Stimulated activated CD4-positive, alpha-beta T cell treated with anti-CD3 and anti-CD28 coated beads, Interleukin-15, amount 100 ng/mL, for 1 hour (primary cell): ENCODE measurements at places on chromosomes 7 and 10.

DNA sequence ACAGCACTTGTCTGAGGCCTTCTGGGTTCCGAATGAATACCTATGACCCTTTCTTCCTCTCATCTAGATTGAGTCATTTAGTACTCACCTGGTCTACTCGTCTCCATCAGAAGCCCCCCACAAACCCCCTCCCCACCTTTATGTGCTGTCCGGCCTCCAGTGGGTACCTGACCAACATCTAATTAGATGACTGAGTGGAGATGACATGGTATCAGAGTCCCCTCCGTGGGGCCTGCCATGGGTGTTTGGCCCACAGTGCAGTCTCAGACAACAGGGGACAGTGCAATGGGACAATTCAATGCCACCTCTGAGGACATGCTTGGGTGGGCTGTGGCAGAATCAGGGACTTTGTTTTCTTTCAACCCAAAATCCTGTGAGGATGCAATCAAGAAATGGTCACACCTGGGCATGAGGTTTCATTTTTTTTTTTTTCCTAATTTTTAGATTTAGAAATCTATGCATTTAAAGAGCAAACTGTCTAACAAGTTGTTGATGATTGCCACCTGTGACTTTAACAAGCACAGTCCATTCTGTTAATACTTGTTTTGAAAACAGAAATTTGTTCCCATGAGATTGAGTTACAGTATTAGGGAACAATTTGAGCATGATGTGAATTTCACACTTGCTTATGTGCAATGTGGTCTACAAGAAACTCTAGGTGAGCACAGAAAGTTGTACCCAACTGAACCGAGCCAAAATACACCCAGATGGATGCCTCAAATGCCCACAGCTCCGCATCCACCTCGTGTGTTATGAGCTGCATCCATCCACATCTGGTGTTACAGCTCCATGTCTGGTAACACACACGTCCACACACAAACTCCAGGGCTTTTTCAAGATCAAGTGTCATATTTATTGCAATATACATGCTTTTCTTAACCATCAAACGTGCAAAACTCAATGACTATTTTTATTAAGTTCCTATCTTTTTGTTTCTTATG, 27.5 kb downstream of the GPRIN2 start:
- DNase-seq: no peak

- DNase-seq: no peak
Measured at GRCh38 chr10:58311026-58311425, 23.8 kb upstream of the UBE2D1 start.

- DNase-seq: no peak
Measured at GRCh38 chr7:72099784-72100183, 312.4 kb downstream of the CALN1 start.

GRCh38 chr7:27115221-27116026, 12.9 kb upstream of the HOXA2 start:
- DNase-seq: no peak

DNA sequence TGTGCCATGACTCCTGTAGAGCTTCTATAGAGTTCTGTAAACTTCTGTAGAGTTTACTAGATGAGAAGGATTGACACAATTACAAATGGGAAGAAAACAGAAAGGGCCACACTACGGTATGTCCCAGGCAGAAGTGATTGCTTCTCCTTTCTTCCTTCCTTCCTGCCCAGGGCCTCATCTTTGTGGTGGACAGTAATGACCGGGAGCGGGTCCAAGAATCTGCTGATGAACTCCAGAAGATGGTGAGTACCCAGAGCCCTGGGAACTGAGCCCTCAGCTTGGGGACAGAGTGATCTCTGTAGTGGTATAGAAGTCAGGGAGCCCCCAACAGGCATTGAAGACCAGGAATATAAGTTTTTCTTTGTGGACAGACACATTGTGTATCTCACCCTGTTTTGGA, 1.7 kb downstream of the ARF5 start:
- no peak for DNase-seq

- no peak for DNase-seq
Measured at GRCh38 chr10:60937022-60937421, 7.0 kb downstream of the RHOBTB1 start.

DNA sequence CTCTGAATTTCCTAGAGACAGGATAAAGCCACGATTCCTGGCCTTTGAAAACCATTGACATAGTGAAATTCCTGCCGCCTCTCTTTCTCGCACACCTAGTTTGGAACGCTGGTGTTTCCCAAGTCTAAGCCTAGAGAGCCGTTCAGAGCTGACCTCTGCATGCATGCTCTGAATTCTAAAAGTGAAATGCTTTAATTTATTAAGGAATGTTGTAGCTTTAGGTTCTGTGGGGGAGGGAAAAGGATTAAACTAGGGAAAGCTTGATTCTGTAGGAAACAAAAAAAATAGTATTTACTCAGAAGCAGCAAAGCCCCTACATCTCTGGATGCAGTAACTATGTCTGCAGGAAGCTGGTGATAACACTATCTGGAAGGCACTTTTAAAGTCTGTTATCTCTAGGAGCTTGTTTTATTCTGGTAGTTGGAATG, 27.3 kb downstream of the PFKP start:
- no peak for DNase-seq

GRCh38 chr7:124667312-124668153, 98.1 kb downstream of the GPR37 start:
- DNase-seq: no peak

DNA sequence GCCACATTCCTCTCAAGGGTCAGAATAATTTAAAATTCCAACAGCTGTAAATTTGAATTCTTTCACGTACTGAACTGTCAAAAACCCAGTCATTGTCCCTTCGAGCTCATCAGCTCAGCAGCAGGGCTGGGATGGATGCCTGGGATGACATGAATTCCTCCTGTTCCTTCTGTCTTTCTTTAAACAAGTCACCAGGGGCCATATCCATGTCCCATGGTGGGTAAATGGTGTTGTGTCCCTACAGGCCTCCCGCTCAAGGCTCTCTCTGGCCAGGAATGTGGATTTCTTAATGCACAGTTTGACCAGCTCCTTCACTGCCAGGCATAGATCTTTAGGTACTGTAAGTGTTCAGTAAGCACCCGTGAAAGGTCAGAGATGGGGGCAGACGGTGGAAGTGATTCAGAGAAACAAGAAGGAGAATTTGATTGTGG, 13.8 kb upstream of the TECPR1 start:
- DNase-seq: no peak

DNA sequence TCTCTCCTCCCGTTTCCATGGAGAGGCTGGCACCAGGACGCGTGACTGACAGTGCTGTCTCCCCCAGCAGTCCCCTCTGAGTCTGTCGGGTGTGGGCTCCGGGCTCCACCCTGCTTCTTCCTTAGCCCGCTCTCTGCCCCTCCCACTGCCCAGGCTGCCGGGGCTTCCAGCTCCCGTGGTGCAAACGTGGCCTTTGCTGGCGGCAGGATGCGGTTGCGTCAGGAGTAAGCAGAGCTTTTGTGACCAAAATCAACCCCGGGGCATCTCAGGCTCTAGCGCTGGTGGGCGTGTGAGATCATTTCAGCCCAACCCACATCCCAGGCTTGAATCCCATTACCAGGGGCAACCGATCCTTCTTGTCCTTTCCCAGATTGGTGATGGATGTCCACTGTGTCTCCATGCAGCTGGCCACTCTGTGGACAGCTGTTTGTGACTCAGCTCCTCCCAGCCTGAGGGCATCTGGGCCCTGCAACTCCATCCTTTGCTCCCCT, 28.2 kb downstream of the PTPRE start:
- no peak for DNase-seq

- no peak for DNase-seq
Measured at GRCh38 chr7:138021889-138022288, 20.0 kb upstream of the CREB3L2 start.

DNA sequence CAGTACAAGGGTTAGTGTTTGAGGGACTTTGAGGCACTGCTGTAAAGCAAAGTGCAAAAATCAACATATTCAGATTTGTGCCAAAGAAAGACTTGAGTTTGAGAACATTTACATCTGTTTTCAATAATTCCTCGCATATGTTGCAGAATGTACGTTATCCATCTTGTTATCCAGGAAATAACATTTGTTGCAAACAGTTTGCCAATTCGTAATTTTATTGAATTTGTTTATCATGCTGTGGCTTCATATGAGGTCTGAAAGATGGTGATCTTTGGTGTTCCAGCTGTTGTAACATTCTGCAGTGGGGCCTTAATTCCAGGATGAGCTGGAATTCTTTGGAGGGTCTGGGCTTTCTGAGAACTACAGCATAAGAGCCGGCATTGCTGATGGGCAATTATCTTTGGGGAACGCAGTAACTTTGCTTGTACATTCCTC, 396.2 kb downstream of the LRMDA start:
- no peak for DNase-seq

GRCh38 chr10:12577610-12578009, 228.3 kb downstream of the CAMK1D start:
- DNase-seq: no peak

DNA sequence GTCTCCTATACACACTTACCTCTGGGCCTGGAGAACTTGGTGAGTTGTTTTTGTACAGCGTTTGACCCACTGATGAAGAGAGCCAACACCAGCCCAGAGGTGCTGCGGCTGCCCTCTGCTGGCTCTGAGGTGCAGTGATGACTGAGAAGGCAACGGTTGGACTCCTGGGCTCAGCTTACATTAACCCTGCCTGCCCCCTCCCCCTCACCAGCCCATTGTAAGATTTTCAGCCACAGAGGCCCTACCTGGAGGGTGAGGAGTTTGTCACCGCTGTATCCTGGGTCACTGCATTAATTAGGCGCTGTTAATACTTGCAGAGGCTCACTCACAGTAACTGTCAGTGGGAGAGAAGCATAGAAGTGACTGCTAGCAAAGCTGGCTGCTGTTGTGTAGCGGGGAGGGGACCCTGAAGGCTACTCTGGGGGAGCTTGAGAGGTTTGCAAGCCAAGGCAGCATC, 19.0 kb upstream of the ANKRD2 start:
- peak; percentile 48 for DNase-seq

GRCh38 chr10:7811000-7811399, 7.3 kb upstream of the TAF3 start:
- no peak for DNase-seq

GRCh38 chr7:2521952-2522591, 2.5 kb downstream of the LFNG start:
- peak; percentile 45 for DNase-seq

DNA sequence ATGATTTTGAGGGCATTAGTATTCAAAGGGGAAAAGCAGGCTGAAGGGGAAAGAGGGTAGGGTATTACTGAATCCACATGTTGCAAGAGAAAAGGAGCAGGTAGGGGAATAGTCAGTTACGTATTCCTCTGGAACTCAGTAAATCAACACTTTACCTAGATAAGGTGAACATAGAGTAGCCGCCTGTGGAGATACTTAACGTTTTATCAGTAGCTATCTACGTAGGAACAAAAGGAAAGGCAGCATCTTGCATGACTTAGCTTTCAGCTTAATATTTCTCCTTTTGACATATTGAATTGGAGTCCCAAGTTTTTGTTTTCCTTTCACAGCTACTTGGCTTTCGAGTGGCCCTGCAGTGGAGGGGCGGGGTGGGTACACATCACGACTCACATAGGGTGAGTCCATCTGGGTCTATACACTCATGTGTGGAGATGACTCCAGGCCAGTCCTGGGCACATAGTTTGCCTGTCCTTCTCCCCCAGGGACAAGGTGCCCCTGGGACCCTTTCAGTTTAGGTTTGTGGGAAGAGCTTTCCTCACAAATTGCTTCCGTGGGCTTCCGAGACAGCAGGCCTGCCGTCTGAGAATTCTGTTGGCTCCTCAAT, 48.1 kb downstream of the CCNY start:
- DNase-seq: no peak

DNA sequence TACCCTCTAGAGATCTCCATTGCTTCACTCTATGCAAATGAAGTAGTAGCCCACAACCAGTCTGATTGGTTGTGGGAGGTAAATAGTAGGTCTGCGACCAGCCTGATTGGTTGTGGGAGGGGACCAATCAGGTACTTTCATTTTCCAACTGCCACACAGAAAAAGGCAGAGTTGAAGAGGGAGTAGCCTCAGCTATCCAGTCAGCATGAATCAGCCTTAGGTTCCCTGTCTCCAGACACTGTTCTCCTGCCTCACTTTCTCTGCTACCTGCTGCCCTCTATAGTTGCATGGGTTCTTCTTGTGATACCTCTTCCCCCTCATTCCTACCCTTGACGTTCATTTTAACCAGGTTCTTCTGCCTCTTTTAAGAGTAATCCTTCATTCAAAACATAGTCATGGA, 114.5 kb upstream of the LYZL1 start:
- DNase-seq: no peak

DNA sequence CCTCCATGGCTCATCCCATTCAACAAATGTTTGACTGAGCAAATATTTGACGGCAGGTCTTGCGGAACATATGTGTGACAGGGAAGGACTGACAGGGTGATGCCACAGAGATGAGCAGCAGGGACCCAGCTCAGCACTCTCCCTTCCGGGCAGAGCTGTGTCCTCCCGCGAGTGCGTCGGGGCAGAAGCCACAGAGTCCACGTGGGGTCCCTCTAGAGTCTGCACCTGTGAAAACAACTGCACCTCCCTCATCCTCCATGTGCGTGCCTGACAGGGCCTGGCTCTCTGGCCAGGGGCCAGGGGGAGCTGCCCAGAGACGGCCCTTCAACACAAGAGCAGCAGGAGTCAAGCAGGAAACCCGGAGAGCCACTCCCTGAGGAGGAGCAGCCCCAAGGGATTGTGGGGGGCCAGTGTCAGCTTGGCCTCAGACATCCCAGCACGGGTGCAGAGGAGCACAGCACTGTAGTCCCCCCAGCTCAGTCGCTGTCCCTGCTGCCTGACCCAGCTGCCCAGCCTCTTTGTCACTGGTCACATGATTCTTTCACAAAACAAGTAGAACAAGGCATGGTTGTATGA, 83.6 kb upstream of the TMEM72 start:
- DNase-seq: no peak

GRCh38 chr10:117322260-117322659, 53.0 kb downstream of the PDZD8 start:
- no peak for DNase-seq

GRCh38 chr7:91168871-91169829, 95.1 kb upstream of the FZD1 start:
- DNase-seq: no peak

- DNase-seq: no peak
Measured at GRCh38 chr10:132904814-132905649, 37.3 kb downstream of the CFAP46 start.

DNA sequence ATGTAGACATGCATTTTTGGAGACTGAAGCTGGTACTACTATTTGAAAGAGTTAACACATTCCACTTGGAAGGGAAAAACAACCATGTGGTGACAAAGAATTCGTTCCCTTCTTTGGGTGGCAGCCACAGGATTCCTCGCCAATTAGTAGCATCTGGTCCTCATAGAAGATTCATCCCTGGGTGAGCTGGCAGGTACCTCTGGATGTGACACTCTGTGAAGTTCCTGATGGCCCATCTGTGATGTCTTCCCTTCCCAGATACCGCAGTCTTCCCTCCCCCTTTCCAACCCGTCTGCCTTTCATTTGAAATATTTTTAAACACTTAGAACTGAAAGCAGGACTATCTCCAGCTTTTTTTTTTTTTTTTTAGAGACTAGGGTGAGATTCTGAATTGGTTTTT, 569.5 kb downstream of the TYW1 start:
- DNase-seq: no peak

- no peak for DNase-seq
Measured at GRCh38 chr7:151382079-151382885, 27.6 kb downstream of the WDR86 start.
